Pulmonary artery endothelial cell (primary cell): ENCODE measurements at places on chromosomes 1 and 21. TPM values are rescaled to one million over a fixed set of nuclear protein-coding genes. Genes with fewer than 3 reads are reported as not detected.

The ANKRD65 gene
- 0.07 and 0.14 TPM in 2 replicates for total RNA-seq

The SLC5A9 gene
- total RNA-seq: not detected in 2 replicates

The WNT3A gene
- not detected in 2 replicates for total RNA-seq

The LEFTY1 gene
- total RNA-seq: not detected in 2 replicates

The CLDN14 gene
- 0.66 and 0.99 TPM in 2 replicates for total RNA-seq

The CXADR gene
- 4.4 and 7.6 TPM in 2 replicates for total RNA-seq

The CNKSR1 gene
- not detected in 2 replicates for total RNA-seq

The OR2M3 gene
- total RNA-seq: not detected in 2 replicates

The CLCA4 gene
- under 0.01 TPM in 1 of 2 replicates, not detected in the other for total RNA-seq

The CACNA1S gene
- not detected in 2 replicates for total RNA-seq

The LYPD8 gene
- total RNA-seq: not detected in 2 replicates

The KRTAP21-3 gene
- not detected in 2 replicates for total RNA-seq

DNA sequence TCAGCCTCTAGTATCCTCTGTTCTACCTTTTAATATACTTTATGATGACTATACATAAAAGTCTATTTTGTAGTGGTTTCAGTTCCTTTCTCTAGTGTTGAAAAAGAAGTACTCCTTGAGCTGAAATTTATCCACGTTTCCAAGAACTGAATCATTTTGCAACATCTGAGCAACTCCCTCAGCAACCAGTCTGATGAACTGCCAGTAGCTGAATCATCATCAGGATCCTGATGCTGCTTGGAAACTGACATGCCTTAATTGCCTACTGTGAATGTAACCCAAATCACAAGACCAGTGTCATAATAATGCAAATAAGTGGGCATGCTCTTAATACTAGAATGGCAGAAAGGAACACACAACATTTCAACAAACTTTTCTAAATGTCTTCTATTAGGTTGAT lies 103.3 kb downstream of the CYYR1 start:
- DNase-seq: no peak

DNA sequence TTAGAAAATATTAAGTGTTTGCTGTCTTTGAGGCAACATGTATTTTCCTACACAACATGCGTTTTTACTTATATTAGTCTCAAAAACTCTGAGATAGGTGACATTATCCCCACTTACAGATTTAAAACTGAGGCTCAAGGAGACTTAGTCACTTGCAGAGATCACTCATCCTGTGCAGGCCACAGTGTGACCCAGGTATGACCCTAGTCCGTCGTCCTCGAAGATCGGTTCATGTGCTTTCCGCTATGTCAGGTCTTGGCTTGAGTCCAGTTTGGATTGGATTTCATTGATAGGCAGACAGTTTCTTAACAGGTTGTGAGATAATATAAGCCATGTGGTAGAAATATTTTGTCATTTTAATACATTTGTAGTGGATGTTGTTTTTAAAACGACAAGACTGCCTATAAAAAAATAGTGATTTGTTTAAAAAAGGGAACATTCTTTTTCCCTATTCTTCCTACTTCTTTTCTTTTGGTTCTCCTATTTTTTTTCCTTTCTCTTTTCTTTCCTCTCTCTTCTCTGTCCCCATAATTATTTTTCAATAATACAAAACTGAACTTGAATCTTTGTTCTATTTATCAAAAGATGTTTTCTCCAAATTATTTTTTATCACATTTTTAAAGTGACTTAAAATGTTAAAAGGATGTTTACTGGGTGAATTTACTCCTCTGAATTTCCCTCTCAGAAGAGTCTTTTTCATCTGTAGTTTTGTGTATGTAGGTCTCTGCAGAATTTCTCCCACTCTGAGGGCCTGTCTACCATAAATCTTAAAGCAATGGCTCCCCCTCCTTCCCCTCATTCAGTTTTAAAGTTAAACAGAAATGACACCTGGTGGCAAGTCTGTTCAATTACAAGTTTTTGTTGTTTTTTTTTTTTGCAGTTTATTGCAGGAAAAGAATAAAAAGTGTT lies 81.8 kb downstream of the PHTF1 start:
- DNase-seq: peak; percentile 29

DNA sequence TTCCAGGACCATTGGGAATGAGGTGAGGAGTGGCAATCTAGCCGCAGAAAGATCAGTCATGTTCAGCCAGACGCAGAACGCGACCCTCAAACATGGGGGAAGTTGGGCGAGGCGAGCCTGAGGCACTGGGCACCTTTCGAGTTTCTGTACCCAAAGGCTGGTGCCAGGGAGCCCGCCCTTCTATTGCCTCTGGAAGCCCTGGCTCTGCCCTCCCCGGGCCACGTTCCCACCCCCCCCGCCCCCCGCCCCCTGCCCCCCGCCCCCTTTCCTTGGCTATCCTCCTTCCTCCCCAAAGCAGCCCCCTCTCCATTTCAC lies 2.2 kb upstream of the ZBTB7B start:
- DNase-seq: no peak

- no peak for DNase-seq
These were observed 10.4 kb upstream of the SRARP start for GRCh38 chr1:15993666-15994065.

GRCh38 chr1:244836584-244836983 lies 1.1 kb downstream of the COX20 start:
- no peak for DNase-seq

DNA sequence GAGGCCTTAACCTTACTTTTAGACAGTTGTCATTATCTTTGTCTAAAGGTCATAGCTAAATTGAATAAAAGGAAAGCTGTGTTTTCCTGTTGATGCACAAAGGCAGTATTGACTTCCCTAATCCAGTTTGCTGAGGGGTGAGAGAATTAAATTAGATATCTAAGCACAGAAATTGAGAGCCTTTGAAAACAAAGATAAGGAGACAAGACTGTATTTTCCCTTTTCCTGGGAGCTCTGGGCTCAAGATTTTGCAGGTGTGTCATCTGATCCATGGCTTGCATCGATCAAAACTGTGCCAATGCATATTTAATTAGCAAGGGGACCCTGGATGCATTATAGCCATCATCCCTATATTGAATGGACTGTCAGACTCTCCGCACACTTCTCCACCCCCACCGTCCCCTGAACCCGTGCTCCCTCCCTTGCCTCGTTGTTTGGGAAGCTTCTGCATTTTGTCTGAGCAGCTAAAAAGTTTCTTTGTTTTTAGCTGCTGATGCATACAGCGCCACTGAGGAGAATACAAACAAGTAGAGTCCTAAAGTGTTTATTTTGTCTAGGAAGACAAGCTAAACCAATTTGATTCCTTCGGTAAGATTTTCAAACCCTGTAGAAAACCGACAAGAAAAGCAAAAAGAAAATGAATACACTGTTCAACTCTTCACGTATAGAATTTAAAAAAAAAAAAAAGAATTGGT lies 186.3 kb downstream of the NFIA start:
- no peak for DNase-seq

- peak; percentile 77 for DNase-seq
These were observed at the start of gene SNX27 for GRCh38 chr1:151611832-151612500. TSS of gene SNX27 (plus strand) at chr1:151612050. CDS start at chr1:151612202, 152 bp downstream.

DNA sequence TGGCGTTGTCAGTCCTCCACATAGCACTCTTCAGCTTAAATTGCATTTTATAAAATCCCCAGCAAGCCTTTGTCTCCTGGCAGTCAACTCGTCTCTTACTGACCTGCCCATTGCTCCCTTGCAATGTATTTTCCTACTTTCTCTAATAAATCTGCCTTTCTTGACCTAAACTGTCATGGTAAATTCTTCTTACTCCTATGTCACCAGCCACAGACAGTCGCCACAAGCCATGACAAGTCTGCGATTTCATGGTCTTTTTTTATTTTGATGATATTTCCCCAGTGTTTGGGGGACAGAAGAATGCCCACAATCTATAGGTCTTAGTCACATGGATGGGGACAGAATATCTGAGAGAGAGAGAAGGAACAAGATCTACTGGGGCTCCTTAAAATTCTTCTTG lies 8.4 kb downstream of the IFNAR2 start:
- DNase-seq: no peak

GRCh38 chr1:56505792-56506743 lies 73.3 kb downstream of the PLPP3 start:
- DNase-seq: no peak

- DNase-seq: no peak
These were observed 1218.4 kb upstream of the TMPRSS15 start for GRCh38 chr21:19621837-19622496.

- no peak for DNase-seq
These were observed 89.4 kb upstream of the VAV3 start for GRCh38 chr1:108054396-108054795.

DNA sequence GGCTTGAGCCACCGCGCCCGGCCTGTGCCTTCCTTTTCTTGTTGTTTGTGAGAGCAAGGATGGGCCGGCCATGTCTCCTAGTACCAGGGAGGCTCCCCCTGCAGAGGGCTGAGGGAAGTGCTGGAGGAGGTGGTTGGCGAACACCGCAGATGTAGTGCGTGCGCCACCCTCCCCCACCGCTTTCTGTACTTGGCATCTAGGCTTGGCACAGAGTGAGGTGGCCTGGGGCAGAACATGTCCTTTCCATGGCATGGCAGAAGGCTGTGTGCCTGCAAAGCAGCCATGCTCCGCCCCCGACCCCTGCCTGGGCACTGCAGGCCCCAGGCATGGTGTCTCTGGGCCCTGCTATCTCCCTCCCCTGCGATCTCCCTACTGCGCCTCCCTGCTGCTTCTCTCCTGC lies 30.7 kb downstream of the ALPL start:
- no peak for DNase-seq

DNA sequence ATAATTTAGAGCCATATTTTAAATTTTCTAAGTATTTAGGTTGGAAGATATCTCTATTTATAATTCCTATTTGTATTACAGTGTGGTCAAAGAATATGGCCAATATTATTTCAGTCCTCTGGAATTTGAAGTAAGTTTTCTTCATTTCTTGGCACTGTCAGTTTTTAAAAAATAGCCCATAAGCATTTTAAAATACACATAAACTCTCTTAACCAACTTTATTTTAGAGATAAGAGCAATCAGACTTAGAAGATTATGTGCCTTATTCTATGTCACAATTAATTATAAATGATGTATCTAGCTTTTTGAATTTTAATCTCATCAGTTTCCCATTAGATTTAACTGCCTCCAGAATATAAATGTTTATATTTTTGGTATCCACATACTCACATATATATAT lies 130.8 kb downstream of the USP25 start:
- DNase-seq: no peak

DNA sequence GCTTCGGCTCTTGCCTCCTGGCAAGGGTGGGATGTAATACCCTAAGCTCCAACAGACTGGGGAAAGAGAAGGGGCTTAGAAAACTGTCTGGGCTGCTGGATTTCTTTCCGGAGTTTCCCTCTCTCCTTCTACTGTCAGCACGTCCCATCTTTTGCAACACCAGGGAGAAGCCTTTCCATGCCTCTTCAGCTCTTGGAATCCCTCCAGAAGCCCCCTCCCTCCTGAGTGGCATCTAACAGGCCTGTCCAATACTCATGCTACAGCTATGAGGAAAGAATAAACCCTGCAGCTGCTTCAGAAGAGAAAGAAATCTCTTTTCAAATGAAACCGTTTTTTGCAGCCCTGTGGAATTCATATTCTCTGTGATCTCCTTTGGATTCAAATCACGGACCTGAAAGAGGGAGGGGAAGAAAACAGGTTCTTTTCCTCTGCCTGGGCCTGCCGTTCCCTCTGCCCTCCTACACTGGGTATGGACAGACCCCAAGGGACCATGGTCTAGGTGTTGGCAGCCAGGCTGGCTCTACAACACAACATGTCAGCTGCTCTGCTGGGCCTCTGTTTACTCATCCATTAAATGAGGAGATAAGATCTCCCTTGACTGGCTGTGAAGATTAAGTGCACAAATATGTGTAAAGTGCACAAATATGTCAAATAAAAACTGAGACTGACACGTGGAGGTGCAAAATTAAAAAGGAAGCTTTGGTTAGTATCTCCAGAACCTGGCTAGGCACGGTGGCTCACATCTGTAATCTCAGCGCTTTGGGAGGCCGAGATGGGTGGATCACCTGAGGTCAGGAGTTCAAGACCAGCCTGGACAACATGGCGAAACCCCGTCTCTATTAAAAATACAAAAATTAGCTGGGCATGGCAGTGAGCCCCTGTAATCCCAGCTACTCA lies 6.0 kb upstream of the CAPN2 start:
- no peak for DNase-seq

- DNase-seq: no peak
These were observed 7.7 kb downstream of the PDZK1IP1 start for GRCh38 chr1:47181955-47182675.

DNA sequence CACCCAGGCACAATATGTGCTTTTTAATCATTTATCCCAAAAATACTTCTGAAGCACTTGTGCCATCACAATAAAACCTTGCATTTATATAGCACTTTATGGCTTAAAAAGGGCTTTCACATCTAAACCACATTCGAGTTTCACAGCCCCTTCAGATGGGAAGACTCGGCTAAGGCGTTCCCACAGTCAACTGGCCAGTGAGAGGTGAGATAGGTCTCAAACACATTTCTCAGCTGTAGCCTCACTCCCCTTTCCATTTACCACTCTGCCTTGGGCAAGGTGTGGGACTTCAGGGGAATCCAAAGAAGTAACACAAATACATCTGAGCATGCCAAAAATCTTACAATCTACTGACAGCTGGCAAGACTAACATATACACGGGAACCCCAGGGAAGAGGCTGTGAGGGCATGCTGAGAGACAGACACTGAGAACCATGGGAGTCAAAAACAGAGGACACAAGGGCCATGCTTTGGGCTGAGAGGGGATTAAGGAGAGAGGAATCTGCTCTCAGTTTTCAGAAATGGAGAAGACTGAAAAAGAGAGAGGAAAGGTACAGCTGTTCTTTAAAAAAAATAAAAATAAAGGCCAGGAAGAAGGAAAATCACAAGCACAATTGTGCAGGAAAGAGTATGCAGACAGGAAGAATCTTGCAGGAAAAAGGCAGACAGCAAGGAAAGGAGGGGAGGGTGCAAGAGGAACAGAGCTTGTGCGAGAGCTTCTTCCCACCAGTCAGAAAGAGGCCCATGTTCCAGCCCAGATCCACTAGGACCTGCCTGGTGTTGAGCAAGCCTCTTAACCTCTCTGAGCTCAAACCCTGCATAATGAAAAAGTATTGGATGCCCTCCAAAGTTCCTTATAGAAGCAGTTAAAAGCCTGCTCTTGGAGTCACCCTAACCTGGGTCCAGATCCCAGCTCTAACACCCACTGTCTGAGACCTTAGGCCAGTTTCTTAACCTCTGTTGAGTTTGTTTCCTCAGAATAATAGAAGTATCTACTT lies 73.5 kb downstream of the JAK1 start:
- DNase-seq: no peak

- DNase-seq: no peak
These were observed at the start of gene RUNX1 for GRCh38 chr21:35048706-35049617. TSS of gene RUNX1 (minus strand) at chr21:35049302.

DNA sequence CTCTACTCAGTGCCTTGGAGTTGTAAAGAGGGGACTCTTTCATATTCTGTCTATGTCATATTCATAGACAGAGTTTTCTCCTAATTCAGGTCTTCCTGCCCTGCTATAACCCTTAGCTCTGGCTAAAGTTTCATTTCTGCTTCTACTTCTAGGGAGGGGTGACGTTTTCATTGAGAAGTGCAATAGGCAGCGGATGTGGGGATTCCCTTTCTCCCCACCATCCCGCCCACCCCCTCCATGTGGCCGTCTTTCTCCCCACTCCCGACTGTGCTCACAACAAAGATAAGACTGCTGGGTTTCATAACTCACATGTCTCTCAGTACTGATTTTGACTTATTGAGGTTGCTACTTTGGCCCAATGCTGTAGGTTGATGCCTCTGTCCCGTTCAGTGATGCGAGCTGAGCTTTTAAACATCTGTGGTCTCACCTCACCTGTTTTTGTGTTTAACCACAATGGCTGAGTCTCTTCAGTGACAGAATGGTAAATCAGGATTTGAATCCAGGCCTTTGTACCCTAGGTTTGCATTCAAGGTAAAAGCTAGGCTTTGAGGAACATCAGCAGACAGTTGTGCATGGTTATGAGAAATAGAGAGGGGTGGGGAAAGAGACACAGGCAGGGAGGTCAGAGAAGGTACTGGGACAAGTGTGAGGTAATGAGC lies 7.8 kb upstream of the KIF14 start:
- DNase-seq: no peak
